ENCODE measurements at places on chromosomes 3 and 15.

DNA sequence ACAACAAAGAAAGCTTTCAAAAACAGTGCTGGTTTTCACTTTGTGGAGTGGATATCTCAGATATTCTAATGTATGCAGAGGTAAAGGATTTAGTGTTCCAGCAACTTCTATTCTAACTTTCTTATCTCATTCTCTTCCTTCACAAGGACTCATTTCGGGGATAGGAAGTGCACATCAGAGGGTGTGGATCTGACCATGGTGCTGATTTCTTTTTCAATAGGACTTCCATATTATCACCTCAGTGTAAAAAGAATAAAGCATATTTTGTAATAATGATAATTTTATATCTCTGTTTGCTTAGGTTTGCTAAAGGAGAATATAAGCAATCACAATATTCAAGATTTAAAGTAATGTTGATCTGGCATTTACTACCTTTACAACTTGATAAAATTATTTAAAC is 12.5 kb upstream of the CADM2 start:
- no peak for DNase-seq

- DNase-seq: no peak
Observed at GRCh38 chr3:106115557-106115956, 246.7 kb upstream of the CBLB start.

GRCh38 chr3:177437513-177438337 is 240.4 kb upstream of the TBL1XR1 start:
- DNase-seq: no peak

DNA sequence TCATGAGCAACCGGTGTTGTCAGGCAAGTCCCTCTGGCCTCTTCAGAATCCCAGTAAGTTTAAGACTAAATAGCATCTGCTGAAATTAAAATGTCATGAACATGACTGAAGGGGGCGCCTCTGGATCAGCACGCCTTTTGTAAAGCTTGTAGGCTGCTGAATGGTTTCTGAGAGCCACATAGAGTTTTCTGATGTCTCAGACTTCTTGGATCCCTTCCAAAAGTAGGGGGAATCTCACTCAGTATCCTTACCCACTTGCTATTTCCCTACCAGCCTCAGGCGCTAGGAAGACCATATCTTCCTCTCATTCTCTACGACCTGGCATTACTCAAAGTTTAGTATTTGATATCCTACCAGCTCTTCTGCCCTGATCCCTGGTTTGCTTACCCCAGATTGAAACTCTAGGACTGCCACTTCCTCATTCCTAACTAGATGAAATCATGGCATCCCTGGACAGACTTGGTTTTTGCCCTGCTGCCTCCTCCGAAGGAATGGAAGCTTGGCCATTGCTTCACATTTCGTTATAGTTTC is 62.7 kb upstream of the CD47 start:
- peak; percentile 68 for DNase-seq

DNA sequence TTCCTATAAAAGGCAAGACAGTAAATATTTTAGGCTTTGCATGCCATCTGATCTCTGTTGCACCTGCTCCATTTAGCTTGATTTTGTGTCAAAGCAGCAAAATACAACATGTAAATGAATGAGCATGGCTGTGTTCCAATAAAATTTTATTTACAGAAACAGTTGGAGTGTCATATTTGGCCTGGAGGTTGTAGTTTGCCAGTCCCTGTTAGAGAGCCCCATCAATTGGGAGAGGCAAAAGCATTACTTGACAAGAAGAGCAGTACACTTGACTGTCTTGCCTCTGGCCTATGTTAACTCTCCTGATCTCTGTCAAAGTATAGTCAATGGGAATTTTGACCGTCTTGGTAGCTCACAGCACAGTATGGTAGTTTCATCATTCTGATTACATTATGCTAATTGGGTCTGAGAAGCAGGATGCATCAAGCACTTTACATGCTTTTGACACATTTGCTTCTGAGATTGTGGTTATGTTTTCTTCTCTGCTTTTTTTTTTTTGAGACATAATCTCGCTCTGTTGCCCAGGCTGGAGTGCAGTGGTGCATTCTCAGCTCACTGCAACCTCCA is 35.4 kb downstream of the SLC28A2 start:
- DNase-seq: no peak

GRCh38 chr3:50600841-50601591 is 10.6 kb downstream of the CISH start:
- DNase-seq: peak; percentile 98

- no peak for DNase-seq
Observed at GRCh38 chr3:38890426-38890825, 74.4 kb upstream of the SCN10A start.

- DNase-seq: no peak
Observed at GRCh38 chr15:36371509-36371908, 207.9 kb upstream of the CDIN1 start.

DNA sequence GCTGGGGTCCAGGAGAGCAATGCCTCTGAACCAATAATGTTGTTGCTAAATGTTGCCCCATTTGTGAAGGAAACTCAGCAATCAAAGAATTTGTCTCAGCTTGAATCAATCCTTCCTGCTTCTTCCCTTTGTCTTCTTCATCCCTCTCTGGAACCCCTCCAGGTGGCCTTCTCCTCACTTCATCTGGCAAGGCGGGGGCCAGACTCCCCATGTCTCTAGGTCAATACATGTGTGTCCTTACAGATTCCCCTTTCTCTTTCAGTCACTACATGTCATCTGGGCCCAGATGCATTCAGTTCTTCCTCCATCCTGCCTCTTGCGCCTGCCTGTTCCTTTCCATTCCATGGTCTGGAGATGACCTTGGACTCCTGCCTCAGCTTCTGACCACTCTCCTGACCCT is 8.0 kb upstream of the LTF start:
- DNase-seq: no peak

DNA sequence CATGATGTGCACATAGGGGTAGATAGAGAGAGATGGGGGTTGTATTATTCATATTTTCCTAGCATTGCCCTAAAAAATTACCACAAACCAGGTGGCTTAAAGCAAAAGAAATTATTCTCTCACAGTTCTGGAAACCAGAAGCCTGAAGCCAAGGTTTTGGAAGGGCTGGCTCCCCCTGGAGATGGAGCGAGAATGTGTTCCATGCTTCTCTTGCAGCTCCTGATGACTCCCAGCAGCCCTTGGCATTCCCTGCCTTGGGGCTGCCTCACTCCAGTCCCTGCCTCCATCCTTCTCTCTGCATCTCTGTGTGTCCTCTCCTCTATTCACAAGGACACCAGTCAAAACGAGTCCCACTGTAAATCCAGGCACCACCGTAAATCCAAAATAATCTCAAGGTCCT is 91.5 kb upstream of the FAM174B start:
- DNase-seq: no peak

DNA sequence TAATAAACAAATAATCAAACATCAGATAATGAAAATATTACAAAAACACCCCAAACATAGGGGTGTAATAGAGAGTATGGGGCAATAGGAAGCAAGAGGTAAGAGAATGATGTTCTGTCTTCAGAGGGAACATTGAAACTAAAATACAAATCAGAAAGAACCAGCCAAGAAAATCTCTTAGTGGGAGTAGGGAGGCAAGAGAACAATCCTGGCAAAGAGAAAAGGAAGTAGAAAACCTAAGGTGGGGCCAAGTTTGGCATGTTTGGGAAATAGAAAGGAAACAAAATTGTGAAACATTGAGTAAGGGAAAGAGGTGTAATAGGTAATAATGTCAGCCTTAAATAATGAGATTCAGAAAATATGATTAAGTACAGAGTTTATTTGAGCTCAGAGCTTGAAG is 467.1 kb downstream of the RBMS3 start:
- DNase-seq: no peak

GRCh38 chr3:81349816-81350340 is 411.6 kb downstream of the GBE1 start:
- DNase-seq: no peak

GRCh38 chr3:171959532-171960089 is 79.8 kb upstream of the FNDC3B start:
- peak; percentile 42 for DNase-seq

GRCh38 chr3:42257007-42257406 is 9.0 kb downstream of the CCK start:
- no peak for DNase-seq

DNA sequence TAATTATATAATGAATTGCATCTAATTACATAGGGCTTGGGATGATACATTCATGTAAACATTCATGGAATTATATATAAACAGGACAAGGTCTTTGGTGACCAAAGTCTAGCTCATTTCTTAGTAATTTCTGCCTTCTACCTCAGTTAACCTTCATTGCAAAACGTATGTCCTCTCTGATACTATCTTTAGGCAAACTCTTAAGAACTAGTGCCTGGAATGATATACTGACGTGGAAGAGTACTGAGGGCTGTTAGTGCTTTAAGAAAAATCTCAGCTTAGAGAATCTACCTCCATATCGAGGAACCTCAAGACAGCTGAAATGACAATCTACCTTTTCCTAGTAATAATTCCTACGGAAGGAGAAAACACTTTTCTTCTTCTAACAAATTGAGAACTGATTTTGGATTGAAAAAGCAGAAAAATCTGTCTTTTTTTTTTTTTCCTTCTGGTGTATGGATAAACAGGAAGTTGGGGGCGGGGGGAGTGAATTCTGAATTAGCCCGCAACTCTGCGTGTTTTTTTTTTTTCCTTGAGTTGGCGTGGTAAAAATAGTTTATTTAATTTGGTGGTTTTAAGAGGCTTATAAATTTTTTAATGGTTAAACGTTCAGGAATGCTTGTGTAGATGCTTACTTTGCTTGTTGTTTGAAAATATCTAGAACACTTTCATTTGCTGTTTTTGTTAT is 43.2 kb downstream of the RARB start:
- DNase-seq: no peak

DNA sequence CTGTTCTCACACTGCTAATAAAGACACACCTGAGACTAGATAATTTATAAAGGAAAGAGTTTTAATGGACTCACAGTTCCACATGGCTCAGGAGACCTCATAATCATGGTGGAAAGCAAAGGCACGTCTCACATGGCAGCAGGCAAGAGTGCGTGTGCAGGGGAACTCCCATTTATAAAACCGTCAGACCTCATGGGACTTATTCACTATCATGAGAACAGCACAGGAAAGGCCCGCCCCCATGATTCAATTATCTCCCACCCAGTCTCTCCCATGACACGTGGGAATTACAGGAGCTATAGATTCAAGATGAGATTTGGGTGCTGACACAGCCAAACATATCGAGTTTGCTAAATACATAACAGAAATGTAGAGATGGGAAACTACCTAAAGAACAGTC is 39.5 kb upstream of the DGKG start:
- no peak for DNase-seq

GRCh38 chr3:160806094-160806493 is 50.1 kb downstream of the PPM1L start:
- DNase-seq: no peak

GRCh38 chr3:126897943-126898342 is 85.0 kb upstream of the PLXNA1 start:
- no peak for DNase-seq

GRCh38 chr3:3927198-3927597 is 128.0 kb downstream of the LRRN1 start:
- DNase-seq: no peak

DNA sequence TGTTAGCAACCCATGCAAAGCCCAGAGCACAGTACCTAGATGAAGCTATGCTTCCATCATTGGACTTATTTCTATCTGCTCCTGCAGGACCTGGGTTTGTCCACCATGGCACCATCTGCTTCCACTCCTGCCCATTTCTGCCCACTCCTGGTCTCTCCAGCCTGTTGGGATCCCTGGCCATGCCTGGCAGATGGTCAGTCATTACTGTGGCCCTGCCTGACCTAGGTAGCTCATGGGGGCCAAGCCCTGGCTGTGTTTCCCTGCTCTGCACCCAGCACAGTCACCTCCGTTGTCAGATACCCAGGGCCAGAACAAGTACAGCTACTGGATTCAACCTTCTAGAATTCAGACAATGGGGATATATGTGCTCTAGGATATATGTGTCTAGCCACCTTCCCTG is 185.8 kb upstream of the TLE3 start:
- no peak for DNase-seq

DNA sequence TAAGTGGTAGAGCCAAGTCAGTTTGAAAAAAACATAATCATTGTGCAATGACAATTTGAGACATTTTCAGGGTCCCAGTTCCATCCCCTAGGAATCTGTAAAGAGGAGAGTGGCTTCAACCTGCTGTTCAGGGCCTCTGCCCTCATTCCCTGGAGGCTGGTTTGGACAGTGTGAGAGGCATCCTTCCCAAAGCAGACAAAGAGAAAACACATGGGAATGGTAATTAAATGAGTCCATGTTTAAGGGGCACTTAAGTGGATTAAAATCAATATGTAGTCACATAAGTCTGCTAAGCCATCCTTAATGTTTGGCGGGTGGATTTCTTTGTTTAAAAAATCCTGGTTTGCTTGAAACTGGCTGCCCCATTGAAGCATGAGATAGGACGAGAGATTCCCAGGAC is 146.3 kb upstream of the CTDSPL start:
- no peak for DNase-seq

GRCh38 chr3:70726961-70727360 is 414.5 kb upstream of the MDFIC2 start:
- DNase-seq: no peak

DNA sequence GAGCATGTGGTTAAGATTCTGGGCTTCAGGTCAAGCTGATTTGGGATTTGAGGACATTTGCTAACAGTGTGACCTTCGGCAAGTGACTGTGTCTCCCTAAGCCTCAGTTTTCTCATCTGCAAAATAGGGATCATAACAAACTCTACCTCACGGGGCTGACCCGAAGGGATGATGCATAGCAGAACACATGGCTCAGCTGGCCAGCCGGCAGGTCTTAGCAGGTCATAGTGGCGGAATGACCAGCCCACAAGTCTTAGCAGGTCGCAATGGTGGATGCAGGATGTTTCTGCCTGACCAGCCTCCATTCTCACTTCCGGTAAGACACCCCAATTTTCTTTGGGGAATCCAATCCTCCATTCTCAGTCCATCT is 63.3 kb downstream of the IQSEC1 start:
- no peak for DNase-seq

GRCh38 chr15:37136666-37137065 is 36.3 kb upstream of the MEIS2 start:
- DNase-seq: no peak

GRCh38 chr3:177906126-177906511 is 630.1 kb upstream of the KCNMB2 start:
- DNase-seq: peak; percentile 15

DNA sequence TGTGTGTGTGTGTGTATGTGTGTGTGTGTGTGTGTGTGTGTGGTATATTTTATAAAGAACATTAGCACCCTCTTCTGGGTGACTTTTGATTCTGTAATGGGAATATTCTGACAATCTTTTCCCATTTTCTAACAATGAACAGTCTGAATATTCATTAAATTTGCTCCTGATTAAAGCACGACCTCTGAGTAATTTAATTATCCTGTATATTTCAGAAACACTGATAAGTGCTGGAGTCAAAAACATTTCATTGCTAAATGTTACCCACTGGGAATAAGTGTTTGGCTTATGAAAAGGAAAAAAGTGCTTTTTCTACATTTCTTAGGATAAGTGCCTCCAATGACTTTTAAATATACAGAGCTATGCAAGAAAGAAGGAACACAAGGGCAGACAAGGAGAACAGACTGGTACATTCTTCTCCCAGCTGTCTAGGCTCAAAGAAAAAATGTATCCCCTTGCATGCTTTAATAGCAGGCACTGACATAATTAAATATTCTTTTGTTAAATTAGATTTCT is 32.3 kb upstream of the SYNPR start:
- DNase-seq: no peak
